GM04503 (cell line): ENCODE measurements at places on chromosomes 3 and 15.

DNA sequence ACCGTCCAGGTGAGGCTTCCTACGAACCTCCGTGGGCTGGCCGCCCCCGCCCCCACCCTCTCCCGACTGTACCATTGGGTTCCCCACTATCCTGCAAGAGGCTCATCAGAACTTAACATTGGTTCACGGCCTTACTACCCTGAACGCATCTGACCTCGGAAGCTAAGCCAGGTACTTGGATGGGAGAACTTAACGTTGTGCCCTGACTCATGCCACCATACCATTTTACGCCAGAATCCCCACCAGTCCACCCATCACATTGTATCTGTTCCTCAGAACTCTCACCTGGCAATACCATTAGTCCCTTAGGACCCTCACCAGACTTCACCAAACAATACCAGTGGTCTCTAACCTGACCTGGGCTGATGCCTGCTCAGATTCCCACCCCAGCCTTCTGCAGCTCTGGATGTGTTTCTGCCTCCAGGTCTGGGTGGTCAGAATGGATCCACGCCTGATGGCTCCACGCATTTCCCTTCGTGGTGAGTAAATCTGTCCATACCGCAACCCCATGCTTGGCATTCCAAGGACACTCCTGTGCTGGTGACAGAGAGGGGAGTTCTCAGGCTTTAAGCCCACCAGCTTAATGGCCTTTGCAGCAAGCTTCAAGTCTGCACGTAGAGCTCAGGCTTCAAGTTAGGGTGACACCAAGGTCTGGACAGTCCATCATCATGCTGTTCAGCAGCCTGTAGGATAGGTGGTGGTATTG, 562 bp downstream of the TCTA start:
- no peak for DNase-seq

DNA sequence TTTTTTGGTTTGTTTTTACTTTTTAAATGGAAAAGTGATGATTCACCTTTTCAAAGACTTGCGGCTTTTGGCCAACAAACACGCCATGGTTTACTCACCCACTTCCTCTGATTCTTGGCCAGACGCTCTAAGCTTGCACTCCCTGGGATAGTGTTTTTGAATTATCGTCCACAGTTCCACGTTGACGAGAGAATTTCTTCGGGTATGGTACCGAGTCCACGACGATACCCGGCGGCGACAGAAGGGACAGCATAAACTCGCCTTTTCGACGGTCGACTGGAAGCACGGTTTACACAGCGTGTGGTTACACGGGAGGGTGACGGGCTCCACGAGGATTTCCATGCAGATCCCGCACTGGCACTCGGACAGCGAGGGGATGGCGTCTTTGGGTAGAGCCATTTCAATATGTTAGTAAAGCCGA, 783 bp downstream of the RNF168 start:
- DNase-seq: peak; percentile 72

DNA sequence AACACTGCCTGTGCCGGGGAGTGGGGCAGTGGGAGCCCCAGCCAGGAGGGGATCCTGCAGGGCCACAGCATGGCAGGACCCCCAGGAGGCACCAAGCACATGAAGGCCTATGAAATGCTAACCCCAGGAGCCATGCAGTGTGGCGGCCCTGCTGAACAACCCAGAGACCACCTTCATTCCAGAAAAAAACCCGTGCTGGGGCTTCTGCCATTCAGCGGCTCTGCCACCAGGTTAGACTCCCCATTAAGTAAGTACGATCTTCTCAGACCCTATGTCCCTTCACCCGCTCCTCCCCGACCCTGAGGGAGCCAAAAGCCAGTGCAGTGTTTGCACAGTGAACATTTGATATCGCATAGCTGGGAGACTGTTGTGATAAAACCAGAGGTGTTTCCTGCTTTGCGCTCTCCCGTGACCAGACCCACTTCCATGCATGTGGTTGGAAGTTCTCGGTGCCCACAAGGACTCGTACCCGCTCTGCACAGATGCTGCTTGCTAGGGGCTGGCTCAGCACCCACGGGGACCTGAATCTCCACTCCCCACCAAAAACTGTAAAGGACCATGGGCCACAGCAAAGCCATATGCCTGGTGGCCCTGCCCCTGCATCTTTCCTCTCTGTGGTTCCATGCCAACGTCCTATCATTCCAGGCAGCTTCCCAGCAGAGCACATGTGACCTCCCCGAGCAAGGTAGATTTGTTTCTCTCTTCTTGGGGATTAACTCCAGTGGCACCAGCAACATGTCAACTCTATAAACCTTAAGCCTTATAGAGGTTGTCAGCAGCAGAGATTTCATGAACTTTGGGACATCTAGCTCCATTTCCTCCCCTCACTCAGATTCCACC, 5.3 kb downstream of the PLA2G4D start:
- DNase-seq: no peak

DNA sequence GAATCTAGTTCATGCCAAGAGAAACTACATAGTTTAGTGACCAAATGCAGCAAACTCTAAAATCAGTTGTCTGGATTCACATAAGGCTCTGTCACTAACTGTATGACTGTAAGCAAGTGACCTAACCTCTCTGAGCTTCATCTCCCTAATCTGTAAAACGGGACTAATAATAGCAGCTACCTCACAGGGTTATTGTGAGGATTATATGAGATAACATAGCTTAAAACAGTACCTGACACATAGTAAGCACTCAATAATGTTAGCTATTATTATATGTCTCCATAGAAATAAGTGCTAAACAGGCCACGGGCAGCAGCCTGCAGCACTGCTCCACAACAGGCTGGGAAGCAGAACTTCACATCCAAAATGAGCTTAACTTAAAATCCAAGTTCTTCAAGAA, 30.2 kb downstream of the NPTN start:
- no peak for DNase-seq

DNA sequence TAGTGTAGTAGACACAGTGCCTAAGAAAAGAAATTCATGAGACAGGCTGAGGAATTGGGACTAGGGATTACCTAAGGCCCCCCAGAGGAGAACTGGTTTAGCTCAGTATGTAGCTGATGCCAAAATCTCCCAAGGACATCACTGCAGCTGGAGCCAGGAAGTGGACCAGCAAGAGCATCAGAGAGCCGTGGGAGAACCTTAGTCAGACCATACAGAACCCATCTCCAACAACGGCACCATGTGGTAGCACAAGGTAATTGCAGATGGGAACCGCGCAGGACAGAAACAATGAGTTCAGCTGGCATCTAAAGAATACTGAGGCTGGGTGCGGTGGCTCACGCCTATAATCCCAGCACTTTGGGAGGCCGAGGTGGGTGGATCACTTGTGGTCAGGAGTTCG, 81.7 kb downstream of the WNT5A start:
- DNase-seq: no peak

DNA sequence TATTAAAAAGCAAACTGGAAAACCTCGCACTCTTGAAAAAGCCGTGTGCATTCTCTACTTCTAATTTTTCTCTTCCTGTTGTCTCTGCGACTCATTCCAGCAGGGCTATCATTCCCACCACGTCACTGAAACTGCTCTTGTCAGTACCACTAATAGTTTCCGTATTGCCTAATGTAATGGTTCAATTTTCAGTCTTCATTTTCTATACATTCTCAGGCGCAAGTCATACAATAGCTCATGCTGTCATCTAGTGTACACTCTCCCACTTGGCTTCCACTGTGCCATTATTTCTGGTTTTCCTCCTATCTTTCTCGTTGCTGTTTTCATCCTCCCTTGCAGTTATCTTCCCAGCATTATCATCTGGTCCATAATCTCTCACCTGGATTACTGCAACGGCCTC, 160.2 kb downstream of the SPATA16 start:
- DNase-seq: no peak

GRCh38 chr3:100063929-100064461, 50.3 kb downstream of the FILIP1L start:
- DNase-seq: no peak

DNA sequence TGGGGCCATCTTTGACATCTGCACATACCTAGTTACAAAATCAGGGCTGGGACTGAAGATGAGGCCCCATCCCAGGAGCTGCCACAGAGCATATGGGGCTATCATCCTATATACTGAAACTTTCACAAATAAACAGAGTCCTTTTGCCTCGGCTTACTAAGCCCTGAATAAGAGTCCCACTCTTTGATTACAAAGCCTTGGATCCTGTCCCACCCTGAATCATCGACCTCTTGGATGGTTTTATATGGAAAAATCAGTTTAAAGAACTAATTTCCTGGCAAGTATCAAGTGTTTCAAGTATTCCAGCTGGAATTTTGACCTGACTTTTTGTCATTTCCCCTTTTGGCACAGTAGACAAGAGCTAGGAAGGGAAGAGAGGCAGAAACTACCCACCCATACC, 331.3 kb upstream of the FRG2C start:
- DNase-seq: peak; percentile 4

GRCh38 chr15:101252836-101253235, 988 bp upstream of the CHSY1 start:
- no peak for DNase-seq

DNA sequence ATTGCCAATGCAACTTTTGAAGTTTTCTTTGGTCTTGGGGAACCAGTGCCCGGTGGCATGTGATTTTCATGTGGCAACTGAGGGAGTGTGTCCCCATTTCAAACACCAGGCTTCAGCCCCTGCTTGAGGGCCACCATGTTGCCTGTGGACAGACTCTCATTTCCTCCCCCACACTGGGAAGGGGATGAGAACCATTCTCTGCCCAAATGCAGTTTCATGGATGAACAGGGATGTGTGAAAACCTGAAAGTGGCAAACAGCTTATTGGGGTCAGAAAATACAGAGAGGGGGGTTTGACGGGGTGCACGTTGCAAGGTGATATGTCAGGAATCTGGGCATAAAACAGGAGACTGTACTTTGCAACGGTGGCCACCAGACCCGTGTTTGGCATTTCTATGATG, 6.3 kb downstream of the FAM107A start:
- no peak for DNase-seq

DNA sequence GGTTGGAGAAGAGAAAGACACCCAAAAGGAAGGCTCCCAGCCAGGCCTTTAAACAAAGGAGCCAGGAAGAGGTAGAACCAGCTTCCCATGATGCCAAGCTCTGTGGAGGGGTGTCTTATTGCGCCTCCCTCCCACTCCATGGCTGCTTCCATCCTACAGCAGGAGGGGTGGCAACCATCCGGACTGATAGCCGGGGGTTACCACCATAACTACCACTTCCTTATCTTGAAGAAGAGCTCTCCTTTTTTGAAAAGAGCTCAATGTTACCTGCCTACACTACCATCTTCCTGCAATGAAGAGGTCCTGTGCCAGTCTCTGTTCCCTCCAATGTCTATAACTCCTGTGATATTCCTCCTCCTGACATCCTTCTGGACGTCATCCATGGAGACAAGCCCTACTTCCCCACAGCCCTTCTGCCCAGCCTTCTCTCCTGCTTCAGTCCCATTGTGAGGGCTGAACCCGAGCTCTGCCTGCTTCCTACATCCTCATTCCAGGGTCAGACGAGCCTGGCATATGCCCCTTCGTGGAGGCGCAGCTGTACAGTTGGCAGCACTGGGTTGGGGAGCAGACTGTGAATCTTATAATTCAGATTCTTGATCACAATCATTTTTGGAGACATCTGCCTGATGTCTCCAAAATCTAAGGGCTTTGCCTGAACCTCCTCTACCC, 8.5 kb downstream of the CCDC9B start:
- no peak for DNase-seq

- no peak for DNase-seq
Measured at GRCh38 chr3:52771702-52772101, 962 bp upstream of the NEK4 start.

DNA sequence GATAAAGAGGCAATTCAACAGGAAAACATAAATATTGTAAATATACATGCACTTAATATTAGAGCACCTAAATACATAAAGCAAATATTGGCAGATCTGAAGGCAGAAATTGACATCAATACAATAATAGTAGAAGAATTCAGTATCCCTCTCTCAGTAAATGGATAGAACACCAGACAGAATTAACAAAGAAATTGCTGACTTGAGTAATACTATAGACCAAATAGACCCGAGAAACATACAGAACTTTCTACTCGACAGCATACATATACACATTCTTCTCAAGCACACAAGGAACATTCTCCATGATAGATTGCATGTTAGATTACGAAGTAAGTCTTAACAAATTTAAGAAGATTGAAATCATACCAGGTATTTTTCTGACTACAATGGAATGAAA, 50.2 kb downstream of the OXSM start:
- no peak for DNase-seq

DNA sequence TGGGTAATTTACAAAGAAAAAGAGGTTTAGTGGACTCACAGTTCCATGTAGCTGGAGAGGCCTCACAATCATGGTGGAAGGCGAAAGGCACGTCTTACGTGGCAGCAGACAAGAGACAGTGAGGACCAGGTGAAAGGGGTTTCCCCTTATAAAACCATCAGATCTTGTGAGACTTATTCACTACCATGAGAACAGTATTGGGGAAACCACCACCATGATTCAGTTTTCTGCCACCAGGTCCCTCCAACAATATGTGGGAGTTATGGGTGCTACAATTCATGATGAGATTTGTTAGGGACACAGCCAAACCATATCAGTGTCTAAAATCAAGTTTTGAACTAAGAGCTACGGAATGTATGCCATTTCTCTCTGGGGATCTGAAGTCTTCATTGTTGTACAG, 354.8 kb upstream of the C2CD4B start:
- DNase-seq: no peak

GRCh38 chr3:122055215-122055614, at the start of gene CD86:
Gene CD86 (plus strand): TSS chr3:122055362. CDS start chr3:122055490, 128 bp downstream.
- no peak for DNase-seq

DNA sequence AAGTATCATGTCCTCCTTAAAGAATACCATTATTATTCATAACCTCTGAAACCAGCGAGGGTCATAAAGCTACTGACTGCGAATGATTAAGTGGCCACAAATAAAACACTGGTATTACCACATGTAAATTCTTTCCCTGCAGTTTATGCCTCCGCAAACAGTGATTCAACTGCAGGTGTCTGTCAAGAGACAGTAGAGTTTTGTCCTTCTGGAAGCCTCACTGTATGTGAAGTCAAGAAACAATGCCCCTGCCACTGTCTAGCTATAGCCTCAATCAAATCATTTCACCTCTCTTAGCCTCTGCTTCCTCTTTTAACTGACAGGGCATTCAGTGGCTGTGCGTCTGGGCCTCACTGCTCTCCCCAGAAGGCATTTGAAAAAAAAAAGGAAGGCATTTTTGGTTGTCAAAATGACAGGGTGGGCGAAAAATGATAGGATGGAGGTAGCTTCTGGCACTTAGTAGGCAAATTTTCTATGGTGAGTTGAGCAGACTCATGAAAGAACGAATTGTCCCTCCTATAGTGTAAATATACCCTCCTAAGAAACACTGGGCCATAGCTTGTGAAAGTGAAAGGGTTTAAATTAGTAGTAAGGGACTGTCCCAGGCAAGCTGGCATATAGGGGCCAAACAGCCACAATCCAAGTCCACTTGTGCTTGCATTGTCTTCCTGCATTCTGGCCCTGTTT, 66.7 kb downstream of the FILIP1L start:
- peak; percentile 68 for DNase-seq

GRCh38 chr3:183762304-183762703, 63.1 kb downstream of the MAP6D1 start:
- no peak for DNase-seq
